ENCODE measurements at places on chromosomes 5 and 9.

GRCh38 chr5:73135429-73136054, 15.2 kb downstream of the TMEM171 start:
- DNase-seq: peak; percentile 6

DNA sequence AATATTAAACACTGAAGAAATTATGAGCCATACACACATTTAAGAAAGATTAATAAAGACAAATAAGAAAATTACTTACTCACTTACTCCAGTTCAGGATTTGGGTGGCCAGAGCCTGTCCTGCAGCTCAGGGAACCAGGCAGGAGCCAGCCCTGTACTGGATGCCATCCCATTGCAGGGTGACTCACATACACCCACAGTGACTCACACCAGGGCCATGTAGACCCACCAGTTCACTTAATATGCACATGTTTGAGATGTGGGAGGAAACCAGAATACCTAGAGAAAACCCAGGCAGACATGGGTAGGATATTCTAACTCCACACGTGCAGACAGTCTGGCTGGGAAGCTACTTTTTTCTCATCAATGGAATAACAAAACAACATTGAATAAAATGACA, 49.6 kb upstream of the ADRB2 start:
- DNase-seq: no peak

- DNase-seq: no peak
Measured at GRCh38 chr9:136614372-136614922, 48.3 kb upstream of the EGFL7 start.

DNA sequence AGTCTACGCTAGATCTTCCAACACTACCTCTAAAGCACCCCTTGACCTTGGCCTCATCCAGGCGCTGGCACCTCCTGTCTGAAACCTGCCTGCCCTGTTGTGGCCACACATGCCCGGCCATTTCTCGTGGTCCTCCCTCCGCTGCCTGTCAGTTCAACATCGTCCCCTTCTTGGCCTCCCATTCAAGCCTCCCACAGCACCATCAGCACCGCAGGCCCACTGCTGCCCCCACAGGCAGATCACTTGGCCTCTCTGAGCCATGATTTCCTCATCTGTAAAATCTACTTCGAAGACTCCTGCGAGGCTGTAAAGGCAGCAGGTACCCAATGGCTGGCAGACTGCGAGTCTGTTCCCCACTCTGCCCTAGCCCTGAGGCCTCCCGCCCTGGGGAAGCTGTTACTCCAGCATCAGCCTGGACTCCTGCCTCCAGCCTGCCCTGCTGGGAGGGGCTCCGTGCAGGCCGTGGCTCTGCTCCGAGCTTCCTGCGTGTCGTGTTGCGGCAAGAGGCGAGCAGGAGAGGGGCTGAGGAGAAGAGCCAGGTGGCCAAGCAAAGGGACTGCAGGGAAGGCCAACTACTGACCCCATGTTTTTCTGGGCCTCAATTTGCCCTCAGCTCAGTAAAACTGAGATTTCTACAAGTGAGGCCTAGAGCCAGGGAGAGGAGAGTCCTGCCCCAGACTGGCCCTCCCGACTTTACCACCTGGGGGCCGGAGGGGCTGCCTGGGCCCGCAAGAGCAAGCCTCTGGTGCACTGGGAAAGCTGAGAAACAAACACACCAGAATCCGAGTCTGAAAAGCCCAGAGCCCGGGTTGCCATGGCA, 70.5 kb upstream of the LRRTM2 start:
- no peak for DNase-seq

DNA sequence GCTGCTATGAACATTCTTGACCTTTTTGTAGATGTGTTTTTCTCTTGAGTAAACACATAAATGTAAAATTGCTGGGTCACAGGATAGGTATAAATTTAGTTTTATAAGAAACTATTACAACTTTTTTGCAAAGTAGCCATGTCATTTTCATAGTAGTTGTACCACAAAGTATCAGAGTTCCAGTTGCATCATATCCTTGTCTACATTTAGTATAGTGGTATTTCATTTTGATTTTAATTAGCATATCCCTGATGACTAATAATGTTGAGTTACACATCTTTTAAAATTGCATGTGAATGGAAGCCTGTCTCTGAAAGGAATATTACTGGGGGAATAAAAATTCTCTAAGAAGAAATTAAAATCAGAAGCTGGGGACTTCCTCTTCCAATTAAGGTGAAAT, 85.4 kb downstream of the TMEM161B start:
- peak; percentile 30 for DNase-seq

GRCh38 chr5:165521816-165522610, 2016.6 kb downstream of the MAT2B start:
- no peak for DNase-seq

DNA sequence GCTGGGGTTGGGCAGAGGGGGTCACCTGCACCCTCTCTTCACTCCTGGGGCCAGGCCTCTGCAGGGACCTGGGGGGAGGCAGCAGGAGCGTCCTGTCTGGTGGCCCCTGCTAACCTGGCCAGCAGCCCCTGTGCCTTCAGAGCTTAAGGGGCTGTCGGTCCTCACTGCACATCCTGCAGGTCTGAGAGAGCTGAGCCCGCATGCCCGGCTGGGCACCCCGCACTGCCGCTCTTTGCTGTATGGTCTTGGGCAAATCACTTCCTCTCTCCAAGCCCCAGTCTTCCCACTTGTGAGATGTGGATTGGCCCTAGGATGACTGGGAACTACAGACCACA, 7.9 kb downstream of the FLT4 start:
- DNase-seq: no peak

DNA sequence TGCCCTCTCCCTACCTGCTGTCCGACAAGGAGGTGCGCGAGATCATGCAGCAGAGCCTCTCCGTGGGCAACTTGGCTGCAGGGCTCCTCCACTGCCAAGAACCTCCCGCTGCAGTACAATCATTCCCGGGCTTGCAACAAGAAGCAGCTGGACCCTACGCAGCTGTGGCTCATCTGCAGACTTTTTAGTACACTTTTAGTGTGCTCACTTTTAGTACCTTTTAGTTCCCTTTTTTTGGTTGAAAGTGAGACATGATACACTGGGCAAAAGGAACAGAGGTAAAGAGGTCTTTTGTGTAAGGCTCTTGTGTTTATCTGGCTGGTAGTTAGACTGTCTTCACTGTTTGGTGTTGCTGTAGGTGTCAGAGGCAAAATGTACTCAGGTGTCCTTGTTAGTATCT, 58.1 kb upstream of the SPTLC1 start:
- DNase-seq: no peak

- no peak for DNase-seq
Measured at GRCh38 chr9:95504053-95504963, 12.5 kb downstream of the PTCH1 start.

DNA sequence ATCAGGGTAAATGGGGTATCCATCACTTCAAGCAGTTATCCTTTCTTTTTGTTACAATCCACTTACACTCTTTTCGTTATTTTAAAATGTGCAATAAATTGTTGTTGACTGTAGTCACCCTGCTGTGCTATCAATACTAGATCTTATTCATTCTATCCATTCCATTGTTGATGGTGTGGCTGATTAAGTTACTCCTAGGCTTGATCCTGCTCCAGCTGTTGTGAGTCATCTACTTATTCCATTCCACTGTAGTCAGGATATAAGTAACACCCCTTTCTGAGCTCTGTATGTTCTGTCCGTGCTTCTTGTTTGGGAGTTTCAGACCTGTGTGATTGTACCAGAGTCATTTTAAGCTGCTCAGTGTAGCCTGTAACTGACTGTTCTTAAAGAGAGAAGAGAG, 122.5 kb upstream of the RUSC2 start:
- DNase-seq: no peak

- DNase-seq: no peak
Measured at GRCh38 chr5:89397096-89397495, 514.1 kb upstream of the MEF2C start.

DNA sequence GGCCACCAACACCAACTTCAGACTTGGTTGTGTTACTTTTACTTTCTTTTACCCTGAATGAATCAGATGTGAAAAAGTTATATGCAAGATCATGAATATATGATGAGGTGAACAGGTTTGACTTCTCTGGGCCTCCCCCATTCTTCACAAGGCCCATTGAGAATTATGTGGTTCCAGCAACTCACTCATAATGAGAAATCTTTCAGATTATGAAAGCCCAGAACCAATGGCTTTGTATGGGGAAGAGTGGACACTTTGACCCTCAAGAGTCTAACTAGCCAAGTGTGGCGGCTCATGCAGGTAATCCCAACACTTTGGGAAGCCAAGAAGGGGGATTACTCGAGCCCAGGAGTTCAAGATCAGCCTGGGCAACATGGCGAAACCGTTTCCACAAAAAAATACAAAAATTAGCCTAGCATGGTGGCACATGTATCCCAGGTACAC, 16.1 kb upstream of the LNPEP start:
- DNase-seq: peak; percentile 54

- no peak for DNase-seq
Measured at GRCh38 chr5:132295505-132296411, 1.6 kb downstream of the SLC22A4 start.

DNA sequence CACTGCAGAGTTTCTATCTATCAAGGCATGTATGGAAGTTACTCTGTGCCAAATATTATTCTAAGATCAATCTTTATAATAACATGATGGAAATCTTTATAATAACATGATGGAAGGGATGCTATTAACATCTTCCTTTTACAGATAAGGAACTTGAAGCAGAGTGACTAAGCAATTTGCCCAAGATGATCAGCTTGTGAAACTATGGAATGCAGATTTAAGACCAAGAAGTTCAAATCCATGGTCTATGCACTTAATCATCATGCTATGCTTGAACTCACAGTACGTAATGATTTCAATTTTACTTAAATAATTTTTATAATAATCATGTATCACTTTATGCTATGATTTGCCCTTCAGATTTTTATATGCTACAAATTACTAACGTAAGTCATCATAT, 123.1 kb downstream of the DNAH5 start:
- no peak for DNase-seq

GRCh38 chr5:73693573-73694061, 67.6 kb downstream of the ARHGEF28 start:
- DNase-seq: no peak

DNA sequence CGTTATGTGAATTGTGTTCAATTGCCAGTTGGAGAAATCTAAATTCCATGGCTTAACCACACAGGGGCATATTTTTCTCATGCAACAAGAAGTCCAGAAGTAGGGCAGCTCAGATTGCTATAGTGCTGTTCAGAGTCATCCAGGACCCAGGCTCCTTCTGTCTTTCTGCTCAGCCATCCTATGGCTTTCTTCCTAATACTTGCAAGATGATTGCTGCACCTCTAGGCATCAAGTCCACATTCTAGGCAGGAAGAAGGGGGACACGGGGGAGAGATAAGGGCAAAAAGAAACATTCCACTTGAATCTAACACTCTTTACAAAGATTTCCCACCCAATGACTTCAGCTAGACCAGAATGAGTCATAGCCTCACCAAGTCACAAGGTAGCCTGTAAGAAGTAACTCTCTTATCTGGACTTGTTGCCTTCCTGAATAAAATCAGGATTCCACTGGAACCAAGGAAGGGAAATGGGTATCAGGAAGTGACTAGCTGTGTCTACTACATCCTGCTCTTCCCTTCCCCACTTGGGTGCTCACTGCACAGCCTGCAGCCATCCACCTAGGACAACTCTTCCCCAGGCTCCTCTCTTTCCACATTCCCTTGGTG, 5.3 kb downstream of the ERAP2 start:
- peak; percentile 55 for DNase-seq

DNA sequence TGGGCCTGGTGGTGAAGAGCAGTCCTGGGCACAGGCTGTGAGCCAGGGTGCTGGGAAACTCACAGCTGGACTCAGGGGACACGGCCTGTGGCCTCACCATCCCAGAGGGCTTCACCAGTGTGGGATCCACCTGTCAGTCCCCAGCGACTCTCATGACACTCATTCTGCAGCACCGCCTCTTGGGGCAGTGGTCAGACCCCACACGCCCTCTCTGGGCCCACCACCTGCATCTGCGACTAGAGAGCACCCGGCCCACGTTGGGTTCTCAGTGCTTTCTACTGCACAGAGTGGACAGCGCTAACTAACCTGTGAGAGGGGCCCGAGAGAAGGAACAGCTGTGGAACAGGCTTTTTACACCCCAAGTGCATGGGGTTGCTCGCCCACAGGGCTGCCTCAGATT, 45.8 kb upstream of the GARNL3 start:
- DNase-seq: no peak

- no peak for DNase-seq
Measured at GRCh38 chr9:38467404-38467803, 43.1 kb upstream of the IGFBPL1 start.

- DNase-seq: no peak
Measured at GRCh38 chr5:112933651-112934365, 11.8 kb upstream of the REEP5 start.

GRCh38 chr5:41856644-41857491, 13.4 kb downstream of the OXCT1 start:
- peak; percentile 77 for DNase-seq

GRCh38 chr5:168944004-168944403, 356.9 kb downstream of the SLIT3 start:
- DNase-seq: no peak

- DNase-seq: no peak
Measured at GRCh38 chr9:21102305-21102704, 24.6 kb upstream of the IFNB1 start.

DNA sequence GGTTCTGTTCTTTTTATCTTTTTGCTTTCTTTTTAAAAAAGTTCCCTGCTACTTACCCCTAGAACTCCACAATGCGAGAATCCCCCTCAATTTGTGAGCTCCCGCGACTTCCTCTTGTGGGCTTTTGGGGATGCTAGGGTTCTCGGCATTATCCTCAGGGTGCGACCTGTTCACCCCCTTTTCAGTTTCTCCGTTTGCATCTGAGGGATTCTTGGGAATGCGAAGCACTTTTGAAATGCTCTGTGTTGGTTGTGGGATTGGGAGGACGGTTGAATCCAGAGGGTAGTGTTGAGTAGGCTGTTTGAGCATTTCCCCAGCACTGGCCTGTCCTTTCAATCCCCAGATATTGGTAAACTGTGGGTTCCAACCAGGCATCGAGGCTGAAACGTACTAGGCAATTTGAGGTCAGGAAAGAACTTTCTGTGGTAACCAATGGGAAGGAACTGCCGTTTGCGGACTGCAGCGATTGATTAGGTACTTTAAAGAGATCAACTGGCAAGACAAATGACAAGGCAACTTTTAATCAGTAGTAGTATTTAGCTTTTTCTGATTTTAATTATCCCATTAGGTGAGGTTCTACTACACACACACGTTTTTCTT, 415 bp downstream of the XRCC4 start:
- peak; percentile 36 for DNase-seq

GRCh38 chr9:110146373-110146772, 61.6 kb downstream of the C9orf152 start:
- no peak for DNase-seq

- DNase-seq: no peak
Measured at GRCh38 chr5:133459474-133460160, 152.7 kb downstream of the FSTL4 start.

GRCh38 chr9:78314550-78314949, 17.6 kb downstream of the PSAT1 start:
- no peak for DNase-seq

GRCh38 chr5:112366987-112367386, 52.1 kb downstream of the EPB41L4A start:
- peak; percentile 8 for DNase-seq

- DNase-seq: no peak
Measured at GRCh38 chr9:3920604-3921582, 379.0 kb downstream of the GLIS3 start.

- no peak for DNase-seq
Measured at GRCh38 chr5:17255471-17256021, 38.1 kb downstream of the BASP1 start.
